ENCODE measurements at places on chromosomes 12 and 14.

DNA sequence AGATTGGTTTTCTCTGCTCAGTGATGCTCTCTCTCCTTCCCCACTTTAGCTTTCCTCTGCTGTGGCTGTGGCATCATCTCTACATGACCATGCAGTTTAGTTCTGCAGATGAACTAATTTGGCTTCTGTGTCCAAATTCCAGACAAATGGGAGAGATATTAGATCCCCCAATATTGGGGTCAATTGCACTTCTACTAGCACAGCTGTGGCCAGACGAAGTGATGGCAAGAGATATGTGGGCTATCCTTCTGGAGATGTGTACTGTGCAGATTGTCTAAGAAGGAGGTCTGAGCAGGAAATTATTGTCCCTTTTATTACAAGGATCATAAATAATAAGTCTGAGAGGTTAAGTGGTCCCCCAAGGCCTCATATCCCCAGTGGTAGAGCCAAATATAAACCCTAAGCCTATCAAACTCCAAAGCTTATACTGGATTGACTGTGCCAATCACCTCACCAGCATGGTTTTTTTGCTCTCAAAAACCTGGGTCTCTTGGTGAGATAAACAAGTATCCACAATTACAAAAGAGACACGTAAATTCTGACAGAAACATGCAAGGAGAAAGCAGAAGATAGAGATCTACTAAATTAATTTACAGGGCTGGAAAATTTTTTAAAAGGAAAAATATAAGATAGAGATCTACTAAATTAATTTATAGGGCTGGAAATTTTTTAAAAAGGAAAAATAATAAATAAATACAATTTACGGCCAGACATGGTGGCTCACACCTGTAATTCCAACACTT is 29.1 kb upstream of the GCH1 start:
- DNase-seq: no peak

GRCh38 chr14:49512147-49512551 is 74.0 kb downstream of the RPS29 start:
- no peak for DNase-seq

DNA sequence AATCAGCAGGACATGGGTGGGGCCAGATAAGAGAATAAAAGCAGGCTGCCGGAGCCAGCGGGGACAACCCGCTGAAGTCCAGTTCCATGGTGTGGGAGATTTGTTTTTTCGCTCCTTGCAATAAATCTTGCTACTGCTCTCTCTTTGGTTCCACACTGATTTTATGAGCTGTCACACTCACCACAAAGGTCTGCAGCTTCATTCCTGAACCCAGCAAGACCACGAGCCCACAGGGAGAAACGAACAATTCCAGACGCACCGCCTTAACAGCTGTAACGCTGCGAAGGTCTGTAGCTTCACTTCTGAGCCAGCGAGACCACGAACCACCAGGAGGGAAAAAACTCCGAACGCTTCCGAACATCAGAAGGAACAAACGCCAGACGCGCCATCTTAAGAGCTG is 2.8 kb upstream of the CNIH1 start:
- DNase-seq: no peak

- DNase-seq: no peak
These were observed 147.8 kb downstream of the RBM19 start for GRCh38 chr12:113818283-113818682.

DNA sequence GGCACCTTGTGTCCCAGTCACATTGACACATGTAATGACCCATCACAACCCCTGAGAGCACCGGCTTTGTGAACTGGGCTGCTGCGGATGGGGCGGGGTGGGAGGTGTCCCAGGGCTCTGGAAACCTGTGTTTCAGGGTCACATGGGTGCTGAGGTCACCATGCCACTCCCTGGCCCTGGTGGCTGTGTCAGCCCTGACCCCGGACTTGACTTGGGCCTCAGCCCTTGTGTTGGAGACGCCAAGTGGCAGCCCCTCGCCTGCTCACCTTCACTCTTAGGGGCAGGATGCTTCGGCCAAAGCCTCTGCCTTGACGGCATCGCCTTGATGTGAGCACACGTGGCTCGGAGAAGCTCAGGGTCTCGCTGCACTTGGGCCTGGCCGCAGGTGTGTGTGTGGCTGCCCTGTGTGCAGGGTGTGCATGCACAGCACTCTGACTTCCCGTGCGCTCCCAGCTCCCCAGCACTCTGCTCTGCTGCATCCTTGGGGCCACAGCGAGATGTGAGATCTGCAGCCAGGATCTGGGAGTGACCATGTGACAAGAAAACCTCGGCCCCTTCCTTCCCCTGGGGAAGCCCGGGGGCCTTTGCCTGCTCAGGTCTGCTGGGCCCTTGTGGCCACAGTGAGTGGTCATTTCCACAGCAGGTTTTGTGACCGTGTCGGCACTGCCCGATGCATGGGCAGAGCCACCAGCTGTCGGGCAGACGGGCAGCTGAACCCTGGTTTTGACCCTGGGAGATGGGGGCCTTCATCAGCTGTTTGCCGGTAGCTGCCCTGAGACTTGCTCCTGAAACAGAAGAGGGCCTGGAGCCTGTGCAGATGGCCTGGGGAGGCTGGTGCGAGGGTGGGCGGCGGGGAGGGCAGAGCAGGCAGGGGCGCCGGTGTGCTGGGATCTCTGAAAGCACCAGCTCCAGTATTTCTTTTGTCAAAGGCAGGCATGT is 167.4 kb downstream of the KIF26A start:
- no peak for DNase-seq

GRCh38 chr14:70881549-70882177 is 25.6 kb upstream of the PCNX1 start:
- no peak for DNase-seq

Measured in activated CD4-positive, alpha-beta T cell treated with anti-CD3 and anti-CD28 coated beads for 1 hour (primary cell).